ENCODE measurements at places on chromosomes 3 and 15.

DNA sequence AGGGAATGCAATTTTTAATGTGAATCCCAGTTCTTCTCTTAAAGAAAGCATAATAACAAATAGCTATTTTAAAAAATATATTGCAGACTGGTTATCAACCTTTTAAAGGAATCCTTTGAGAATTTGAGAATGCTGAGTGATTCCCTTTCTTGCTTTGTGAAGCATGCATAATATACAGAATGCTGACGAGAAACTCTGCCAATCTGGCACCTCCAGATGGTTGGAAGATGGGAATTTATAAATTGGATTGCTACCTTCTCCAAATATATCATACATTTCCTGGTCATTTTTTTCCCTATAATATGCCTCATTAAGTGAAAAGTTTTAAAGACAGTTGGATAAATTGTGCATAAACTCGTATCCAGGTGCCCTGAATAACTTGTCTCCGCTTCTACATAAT, 333.9 kb upstream of the ARPP21 start:
- DNase-seq: no peak

DNA sequence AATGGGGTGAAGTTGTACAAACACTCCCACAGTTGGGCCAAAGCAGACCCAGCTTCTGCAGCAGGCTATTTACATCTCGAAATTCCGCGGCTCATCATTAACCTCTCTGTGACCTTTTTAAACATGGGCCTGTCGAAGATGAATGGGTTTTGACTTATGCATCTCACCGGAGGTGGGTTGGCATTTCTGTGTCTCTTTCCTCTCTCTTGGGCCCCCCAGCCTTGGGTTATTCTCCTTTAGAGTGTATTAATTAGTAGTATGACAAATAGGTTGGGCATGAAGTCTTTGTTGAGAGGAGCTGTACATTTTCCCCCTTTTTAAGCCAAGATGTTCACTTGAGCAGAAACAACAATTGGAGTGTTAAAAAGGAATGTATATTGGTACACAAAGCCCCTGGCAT, 9.8 kb downstream of the SMAD6 start:
- DNase-seq: no peak

GRCh38 chr3:146469150-146470017, at the start of gene PLSCR2:
Gene PLSCR2, minus strand, starts transcription at chr3:146469561. Its CDS starts 9,657 bp downstream, at chr3:146459904.
- peak; percentile 68 for DNase-seq

- no peak for DNase-seq
Measured at GRCh38 chr15:78263351-78263781, 996 bp upstream of the DNAJA4 start.

- DNase-seq: no peak
Measured at GRCh38 chr3:45687828-45688193, 1.4 kb upstream of the SACM1L start.

- DNase-seq: no peak
Measured at GRCh38 chr15:41927536-41927935, 33.7 kb upstream of the SPTBN5 start.

- DNase-seq: peak; percentile 39
Measured at GRCh38 chr3:99875581-99875928, 57.9 kb downstream of the CMSS1 start.

- peak; percentile 68 for DNase-seq
Measured at GRCh38 chr3:15428539-15428938, 1.1 kb downstream of the EAF1 start.

- DNase-seq: peak; percentile 35
Measured at GRCh38 chr15:70430069-70430468, 332.4 kb upstream of the TLE3 start.

GRCh38 chr3:53711387-53711786, 134.8 kb downstream of the CHDH start:
- no peak for DNase-seq

GRCh38 chr15:25905140-25905539, 42.0 kb upstream of the ATP10A start:
- DNase-seq: peak; percentile 94

GRCh38 chr15:36601497-36601932, 22.1 kb downstream of the CDIN1 start:
- peak; percentile 83 for DNase-seq

DNA sequence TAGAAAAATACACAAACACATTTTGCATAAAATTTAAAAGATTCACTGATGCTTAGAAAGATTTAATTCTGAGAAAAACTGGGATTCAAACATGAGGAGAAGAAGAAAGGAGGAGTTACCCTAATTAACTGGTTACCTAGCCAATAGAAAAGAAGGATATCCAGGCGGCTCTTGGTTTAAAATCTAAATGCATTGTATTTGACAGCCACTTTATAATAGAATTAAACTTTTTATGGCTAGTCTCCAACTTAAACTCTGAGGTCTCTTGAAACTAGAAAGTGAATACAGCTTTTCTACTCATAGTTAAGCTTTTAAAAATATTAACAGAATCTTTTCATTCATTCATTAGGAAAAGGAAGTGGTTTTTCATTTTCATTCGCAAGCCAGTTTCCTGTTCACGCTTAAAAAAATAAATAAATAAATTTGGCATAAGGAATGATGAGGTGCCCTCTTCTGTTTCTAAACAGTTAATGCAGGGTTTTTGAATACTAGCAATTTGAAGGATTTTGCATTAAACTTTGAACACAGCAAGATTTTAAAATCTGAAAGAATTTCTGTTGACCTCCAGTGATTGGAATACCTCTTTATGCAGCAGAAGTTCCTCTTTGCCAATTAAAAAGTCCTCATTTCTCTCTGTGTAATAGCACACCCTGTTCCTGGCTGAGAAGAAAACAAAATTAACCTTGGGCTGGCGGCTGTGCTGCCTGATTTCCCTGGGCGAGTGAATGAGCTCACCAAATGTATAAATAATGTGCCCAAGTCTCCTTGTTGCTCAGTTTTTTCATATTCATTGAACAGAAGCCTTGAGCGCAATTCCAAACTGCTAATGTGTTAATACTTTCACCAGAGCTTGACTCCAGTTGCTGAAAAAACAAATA, 105.1 kb downstream of the ZMAT3 start:
- peak; percentile 39 for DNase-seq

DNA sequence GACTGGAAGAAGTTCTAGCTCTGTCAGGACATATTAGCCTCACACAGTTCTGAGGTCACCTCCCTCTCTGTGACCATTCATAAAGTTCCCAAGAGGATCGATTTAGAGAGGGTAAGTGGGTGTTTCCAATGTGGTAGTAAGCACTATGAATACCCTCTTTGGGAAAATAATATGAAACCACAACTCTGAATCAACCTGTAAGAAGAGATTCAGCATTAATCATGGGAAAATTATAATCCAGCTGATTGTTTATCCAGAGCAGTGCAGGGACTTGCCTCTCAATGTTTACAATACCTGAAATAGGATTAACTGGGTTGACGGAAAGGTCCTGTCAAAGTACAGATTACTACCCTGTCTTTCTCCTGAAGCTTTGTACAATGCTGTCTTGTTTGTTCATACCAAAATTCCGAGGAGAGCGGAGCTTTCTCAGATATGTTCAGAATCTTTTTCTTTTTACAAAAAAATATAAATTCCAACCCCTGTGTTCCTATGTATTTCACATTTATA, 302.9 kb upstream of the DPPA4 start:
- no peak for DNase-seq

All from GM03348 (cell line).